Activated naive CD4-positive, alpha-beta T cell treated with anti-CD3 and anti-CD28 coated beads, Interleukin-2, amount 50 U/mL, for 72 hours (primary cell): ENCODE measurements at places on chromosomes 2 and 18. TPM values are rescaled to one million over a fixed set of nuclear protein-coding genes. Genes with fewer than 3 reads are reported as not detected.

DNA sequence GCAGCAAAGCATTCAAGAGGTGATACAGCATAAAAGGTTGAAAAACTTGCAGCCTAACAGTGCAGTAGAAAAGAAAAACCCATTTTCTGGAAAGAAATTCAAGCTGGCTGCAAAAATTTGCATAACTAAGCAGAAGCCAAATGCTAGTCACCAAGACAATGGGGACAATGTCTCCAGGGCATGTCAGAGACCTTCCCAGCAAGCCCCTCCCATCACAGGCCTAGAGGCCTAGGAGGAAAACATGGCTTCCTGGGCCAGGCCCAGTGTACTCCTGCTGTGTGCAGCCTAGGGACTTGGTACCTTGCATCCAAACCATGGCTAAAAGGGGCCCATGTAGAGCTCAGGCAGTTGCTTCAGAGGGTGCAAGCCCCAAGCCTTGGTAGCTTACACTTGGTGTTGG, 405.1 kb upstream of the CYRIA start:
- no peak for DNase-seq

- DNase-seq, result peak; percentile 82
These were observed 31.0 kb downstream of the IL37 start for GRCh38 chr2:112941753-112942653.

Gene CFAP221
- not detected for total RNA-seq

Gene UGT1A9
- not detected for total RNA-seq

- DNase-seq, result no peak
These were observed 272.5 kb downstream of the DSEL start for GRCh38 chr18:67243799-67244587.

GRCh38 chr2:19540739-19541525, 182.5 kb upstream of the OSR1 start:
- DNase-seq, result no peak

DNA sequence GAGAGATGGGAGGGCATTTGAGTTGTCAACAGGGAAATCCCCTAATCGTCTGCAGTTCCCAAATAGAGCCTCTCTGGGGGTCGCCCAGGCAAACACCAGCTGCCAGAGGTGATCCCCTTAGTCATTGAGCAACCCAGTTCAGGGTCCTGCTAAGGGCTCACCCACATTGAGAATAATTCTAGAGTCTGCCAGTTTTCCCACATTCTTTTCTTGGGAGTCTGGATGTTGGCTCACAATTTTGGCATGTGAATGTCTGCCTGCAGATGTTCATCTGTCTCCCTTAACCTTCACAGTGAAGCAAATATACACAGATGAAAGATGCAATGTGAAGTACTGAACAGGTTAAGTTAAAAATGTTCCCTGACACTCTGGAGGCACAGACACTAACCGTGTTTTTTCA, 11.4 kb upstream of the SMIM21 start:
- DNase-seq, result no peak

GRCh38 chr2:144937910-144938709, 418.2 kb upstream of the ZEB2 start:
- DNase-seq, result no peak

- no peak for DNase-seq
These were observed 78.0 kb upstream of the BZW1 start for GRCh38 chr2:200733713-200734198.

DNA sequence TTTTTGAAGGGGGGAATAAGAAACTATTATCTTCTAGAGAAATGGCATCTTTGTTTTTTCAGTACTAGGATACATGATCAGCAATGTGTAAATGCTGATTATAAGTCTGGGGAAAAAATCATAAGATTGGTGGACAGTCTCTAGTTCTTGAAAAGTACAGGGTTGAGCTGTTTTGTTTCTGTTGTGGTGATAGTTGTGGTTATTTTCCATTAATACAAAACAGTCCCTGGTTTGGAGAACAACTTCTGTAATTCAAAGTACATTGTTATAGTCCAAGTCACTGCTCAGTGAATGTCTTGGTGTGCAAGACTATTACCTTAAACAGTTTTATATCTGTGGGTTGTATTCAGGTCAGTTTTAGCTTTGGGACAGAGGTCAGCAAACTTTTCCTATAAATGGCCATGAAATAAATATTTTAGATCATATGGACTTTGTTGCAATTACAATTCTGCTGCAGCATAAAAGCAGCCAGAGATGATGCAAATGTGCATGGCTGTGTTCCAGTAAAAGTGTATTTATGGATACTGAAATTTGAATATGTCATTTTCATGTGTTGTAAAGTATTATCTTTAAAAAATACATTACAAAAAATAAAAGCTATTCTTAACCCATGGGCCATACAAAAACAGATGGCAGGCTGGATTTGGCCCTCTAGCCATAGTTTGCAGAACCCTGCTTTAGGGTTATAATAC, 111.0 kb downstream of the CERS6 start:
- no peak for DNase-seq

Gene ALPG
- total RNA-seq, result not detected

Gene ACADL
- total RNA-seq, result not detected

- DNase-seq, result no peak
These were observed 123.1 kb downstream of the PRPF40A start for GRCh38 chr2:152594022-152594766.

- no peak for DNase-seq
These were observed 1.2 kb downstream of the BMPR2 start for GRCh38 chr2:202377207-202377761.

DNA sequence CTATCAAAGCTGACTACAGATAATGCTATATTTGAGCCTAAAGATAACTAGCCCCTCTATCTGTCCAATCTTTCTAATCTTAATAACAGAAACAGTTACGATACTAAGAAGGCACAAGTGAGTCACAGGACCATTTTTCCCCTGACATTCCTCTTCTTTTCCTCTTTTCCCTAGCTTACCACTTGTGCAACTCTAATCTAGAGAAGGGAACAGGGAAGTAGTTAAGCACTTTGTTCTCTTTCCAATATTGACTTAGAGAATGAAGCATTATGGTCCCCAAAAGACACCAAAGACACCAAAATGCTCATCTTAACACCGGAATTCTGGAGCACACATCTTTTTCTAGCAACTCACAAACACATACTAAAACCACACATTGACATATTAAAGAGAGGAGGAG, 1.8 kb downstream of the PDE11A start:
- DNase-seq, result no peak

Gene ACVR1C
- total RNA-seq, result 2.6 TPM

DNA sequence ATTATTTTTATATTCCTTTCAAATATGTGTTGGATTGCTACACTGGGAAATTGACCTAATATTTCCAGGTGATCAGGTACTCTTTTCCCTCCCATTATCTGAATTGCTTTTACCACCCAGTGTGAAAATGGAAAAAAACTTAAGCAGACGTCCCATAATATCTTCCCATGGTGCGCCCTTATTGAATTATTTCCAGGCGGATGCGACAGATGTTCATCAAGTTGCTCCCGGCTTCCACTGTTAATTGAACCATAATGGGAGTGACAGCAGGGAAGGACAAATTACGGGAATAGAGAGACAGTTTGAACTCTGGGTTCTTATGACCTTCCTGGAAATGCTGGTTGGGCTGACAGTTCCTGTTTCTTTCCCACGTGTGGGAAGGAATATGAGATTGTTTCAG, 93.3 kb downstream of the THSD7B start:
- DNase-seq, result no peak

GRCh38 chr18:36770315-36770946, 58.4 kb downstream of the TPGS2 start:
- DNase-seq, result no peak

DNA sequence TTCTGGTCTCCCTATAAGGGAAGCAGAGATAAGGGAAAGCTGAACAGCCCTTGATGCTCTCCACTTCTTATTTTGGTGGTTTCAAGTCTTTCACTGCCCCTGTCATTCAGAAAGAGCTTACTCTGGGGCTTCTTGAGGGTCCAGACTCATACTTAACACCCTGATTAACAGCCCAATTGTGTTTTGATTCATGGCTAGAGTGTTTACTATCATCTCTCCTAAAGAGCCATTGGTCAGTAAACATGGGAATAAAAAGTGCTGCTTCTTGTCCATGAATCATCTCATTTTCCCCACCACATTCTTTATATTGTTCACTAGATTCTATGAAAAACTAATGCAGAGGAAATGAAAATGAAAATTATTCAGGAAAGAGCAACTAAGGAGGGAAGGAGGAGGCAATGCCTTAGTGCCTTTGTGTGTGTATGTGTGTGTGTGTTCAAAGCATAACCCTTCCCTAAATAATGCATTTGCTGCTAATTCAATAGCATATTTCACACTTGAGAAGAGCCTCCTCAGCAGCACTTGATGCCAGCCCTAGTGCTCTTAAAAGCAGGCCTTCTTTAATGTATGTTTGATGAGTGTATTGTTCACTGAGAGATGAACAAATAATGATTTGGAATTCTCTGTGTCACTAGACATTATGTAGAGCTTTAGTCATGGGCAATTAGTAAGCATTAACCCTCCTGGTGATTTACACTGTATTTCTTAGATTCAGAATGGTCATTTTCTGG, 63.5 kb downstream of the DCC start:
- no peak for DNase-seq

Gene BUB1
- total RNA-seq, result 143 TPM

Gene DQX1
- 2.3 TPM for total RNA-seq

DNA sequence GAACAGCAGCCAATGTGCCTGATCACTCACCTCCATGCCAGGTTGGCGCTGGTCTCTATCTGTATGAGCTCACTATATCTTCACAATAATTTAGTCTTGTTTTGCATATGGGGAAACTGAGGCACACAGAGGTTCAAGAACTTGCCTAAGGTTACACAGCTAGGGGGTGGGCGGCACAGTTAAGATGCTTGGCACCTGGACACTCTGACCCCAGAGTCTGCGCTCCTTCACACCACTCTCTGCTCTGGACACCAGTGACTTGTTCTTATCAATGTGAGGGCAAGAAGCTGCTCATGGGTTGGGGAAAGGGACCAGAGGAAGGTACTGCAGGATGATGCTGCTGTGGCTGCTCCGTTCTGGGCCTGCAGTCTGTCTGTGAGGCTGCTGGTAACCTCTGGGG, 27.1 kb downstream of the FBLN7 start:
- no peak for DNase-seq

DNA sequence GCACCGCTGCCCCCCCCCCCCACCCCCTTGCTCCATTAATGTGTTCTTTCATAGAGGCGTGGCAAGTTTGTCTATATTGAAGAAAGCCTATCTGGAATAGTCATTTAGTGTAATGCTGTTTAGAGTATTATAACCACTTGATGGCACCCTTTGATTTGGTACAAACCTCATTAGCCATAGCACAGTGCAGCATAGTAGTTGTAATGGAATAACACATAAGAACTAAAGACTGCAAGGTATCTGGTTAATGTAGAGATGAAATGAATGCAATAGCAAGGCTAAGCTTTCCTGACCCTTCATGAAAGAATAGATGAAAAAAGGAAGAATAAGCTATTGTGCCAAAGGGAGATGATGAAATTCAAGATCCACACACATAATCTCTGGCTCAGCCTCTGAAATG, 81.9 kb downstream of the EHBP1 start:
- no peak for DNase-seq

DNA sequence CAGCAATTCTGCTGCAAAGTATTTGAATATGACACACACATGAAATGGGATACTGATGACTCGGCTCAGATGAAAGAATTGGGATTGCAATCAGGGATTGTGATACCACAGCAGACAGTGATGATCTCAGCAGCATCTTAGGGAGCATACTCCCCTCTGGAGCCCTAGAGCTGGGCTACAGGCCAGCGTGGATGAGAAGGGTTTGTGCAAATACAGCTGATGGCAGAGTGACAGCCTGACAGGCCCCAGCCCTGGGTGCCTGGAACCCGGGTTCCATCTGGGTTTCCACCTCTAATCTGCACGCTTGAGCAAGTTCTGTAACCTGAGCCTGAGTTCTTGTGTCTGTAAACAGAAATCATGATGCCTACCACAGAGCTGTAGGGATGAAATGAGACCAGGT, 418.0 kb downstream of the LRATD1 start:
- DNase-seq, result no peak

GRCh38 chr2:19187323-19188020, 171.0 kb downstream of the OSR1 start:
- no peak for DNase-seq

GRCh38 chr2:220154304-220154703, 526.9 kb downstream of the SLC4A3 start:
- no peak for DNase-seq

- DNase-seq, result no peak
These were observed 294.3 kb upstream of the SLC8A1 start for GRCh38 chr2:40746191-40746590.

Gene KLHL41
- total RNA-seq, result not detected

DNA sequence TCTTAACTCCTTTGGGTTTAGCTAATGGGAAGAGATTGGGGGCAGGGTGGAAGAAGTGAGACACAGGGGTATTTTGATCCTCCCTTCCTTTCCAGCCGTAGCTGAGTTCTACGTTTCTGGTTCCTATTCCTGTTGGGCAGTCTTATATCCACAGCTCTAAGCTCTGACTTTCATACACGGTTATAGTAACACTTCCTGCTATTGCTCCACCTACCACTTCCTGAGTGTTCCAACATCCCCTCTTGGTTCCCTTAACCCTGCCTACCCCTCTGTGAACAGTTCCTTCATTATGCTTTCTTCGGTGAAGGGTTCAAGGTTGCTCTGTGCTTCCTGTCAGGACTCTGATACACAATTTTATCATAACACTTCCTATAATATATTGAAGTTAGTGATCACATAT, 205.1 kb downstream of the DNAH7 start:
- no peak for DNase-seq

Gene INHBB
- total RNA-seq, result not detected

DNA sequence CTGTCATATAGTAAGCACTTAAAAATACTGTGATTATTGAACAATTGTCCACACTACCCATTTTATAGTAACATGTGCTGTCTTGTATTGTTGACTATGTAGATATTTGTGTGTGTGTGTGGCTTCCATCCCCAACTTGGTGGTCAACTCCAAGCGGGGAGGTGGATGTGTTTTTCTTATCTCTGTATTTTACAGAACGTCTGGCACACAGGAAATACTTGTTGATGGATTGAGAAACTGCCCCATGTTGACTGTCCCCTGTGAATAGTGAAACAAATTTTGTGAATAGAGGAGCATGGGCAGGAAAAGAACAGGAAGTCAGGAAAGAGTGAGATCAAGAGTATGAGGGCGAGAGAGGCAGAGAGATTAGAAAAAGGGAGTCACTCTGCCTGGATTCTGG, 83.6 kb downstream of the CELF4 start:
- no peak for DNase-seq

Gene UGT1A8
- not detected for total RNA-seq

Gene CENPA
- 38.1 TPM for total RNA-seq

- no peak for DNase-seq
These were observed 116.2 kb downstream of the USP34 start for GRCh38 chr2:61354543-61355197.

DNA sequence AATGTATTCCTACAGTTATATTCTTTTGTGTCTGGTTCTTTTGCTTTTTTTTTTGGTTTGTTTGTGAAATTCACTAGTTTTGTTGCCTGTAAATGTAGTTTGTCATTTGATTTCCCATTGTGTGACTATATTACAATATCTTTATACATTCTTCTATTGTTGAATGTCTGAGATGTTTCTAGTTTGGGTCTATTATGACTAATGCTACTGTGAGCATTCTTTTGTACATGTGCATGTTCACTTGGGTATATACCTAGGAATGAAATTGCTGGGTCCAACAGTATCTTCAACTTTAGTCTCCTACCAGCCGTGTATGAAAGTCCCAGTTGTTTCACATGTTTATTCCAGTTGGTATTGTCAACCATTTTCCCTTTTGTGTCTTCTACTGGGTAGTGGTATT, 112.7 kb upstream of the RBMS1 start:
- DNase-seq, result no peak

- no peak for DNase-seq
These were observed 206.6 kb downstream of the NDUFA10 start for GRCh38 chr2:239818531-239819011.

Gene TEX51
- not detected for total RNA-seq

Gene SFTPB
- total RNA-seq, result not detected

Gene TUBA3E
- not detected for total RNA-seq
